DMS53 (cell line): ENCODE measurements at places on chromosomes 12 and 14.

GRCh38 chr12:15690320-15690719 is 98.9 kb downstream of the EPS8 start:
- DNase-seq = no peak

DNA sequence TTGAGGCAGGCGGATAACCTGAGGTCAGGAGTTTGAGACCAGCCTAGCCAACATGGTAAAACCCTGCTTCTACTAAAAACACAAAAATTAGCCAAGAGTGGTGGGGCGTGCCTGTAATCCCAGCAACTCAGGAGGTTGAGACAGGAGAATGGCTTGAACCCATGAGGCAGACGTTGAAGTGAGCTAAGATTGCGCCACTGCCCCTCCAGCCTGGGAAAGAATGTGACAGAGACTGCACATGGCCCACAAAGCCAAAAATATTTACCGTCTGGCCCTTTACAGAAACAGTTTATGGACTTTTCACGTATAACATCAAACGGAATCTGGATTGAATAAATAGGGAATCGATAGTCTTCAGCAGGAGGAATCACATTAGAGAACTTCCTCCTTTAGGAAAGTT is 3.5 kb downstream of the RSRC2 start:
- DNase-seq = no peak

DNA sequence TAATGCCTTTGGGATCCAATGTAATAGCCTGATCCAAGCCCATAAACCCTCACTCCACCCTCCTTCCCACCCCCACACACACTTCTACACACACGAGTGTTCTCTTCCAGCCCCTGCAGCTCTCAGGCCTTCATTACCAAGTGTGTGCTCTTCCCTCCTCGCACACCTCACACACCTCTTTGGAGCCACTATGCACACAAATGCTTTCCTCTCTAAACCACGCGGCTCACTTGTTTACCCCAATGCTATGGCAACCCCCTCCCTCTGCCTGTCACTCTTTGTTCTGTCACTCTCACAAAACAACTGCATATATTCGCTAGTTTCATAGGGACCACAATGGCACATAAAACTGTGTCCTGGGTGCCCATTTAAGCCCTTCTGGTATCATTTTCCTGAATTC is 35.1 kb downstream of the PPP2R5E start:
- DNase-seq = peak; percentile 29

- no peak for DNase-seq
Measured at GRCh38 chr12:17802657-17803641, 287.0 kb downstream of the RERGL start.

GRCh38 chr14:87049950-87050349 is 943.0 kb downstream of the GALC start:
- peak; percentile 78 for DNase-seq

DNA sequence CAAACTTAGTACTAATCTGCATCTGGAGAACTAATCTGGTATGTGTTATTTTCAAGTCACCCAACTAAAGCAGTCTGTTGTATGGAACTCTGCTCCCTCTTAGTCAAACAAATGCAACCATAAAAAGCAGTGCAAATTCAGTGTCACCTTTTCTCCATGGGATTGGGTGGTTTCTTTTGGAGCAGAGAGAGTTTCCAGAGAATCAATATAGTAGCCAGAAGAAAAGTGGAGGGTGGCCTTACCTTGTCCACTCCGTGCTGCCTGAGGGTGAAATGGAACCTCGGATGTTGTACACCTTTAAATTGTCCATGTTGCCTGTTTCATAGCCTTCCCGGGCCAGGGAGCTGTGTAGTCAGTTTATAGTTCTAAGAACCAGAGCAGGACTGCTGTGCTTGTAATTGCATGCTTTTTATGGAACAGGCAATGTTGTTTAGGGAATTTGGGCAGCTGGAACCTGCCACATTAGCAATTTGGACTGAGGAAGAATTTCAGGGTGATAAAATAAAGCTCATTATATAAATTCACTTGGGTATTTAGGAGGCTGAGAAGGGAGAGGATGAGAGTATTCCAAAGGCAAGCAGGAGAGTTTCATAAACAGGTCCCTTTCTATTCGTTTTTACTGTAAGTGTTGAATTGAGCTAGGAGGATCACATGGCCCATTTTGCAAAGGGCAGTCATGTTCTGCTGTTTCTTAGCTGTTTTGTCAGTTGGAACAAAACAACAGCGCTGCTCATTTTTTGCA is 60.5 kb downstream of the CRADD start:
- DNase-seq = no peak

GRCh38 chr12:108119126-108119973 is 9.7 kb upstream of the WSCD2 start:
- DNase-seq = no peak

GRCh38 chr12:101299346-101299745 is 19.4 kb downstream of the UTP20 start:
- no peak for DNase-seq

GRCh38 chr12:89206390-89206789 is 145.9 kb downstream of the DUSP6 start:
- no peak for DNase-seq
